ENCODE measurements at places on chromosomes 7 and 10. TPM values are rescaled to one million over a fixed set of nuclear protein-coding genes. Genes with fewer than 3 reads are reported as not detected.

Gene CYP2C19
- not detected for total RNA-seq

Gene CUTC
- 37.2 TPM for total RNA-seq

Gene RNF133
- not detected for total RNA-seq

Gene OR6V1
- total RNA-seq = not detected

Gene MAT1A
- total RNA-seq = not detected

Gene TMED4
- total RNA-seq = 53.4 TPM

Gene AGMO
- total RNA-seq = 0.72 TPM

Gene KIAA1549
- total RNA-seq = 5.7 TPM

Gene PDE6C
- not detected for total RNA-seq

Gene LLCFC1
- total RNA-seq = not detected

Gene SCART1
- 0.47 TPM for total RNA-seq

Gene RBM28
- 54.3 TPM for total RNA-seq

Gene DGKI
- 0.20 TPM for total RNA-seq

Gene SPDYE11
- total RNA-seq = not detected

Gene RALA
- 29.7 TPM for total RNA-seq

Gene NCAPG2
- 31.9 TPM for total RNA-seq

Gene PLPP4
- total RNA-seq = not detected

Gene OPTN
- total RNA-seq = 49.0 TPM

Gene GAD2
- total RNA-seq = not detected

Gene RTKN2
- 0.88 TPM for total RNA-seq

Gene C10orf62
- not detected for total RNA-seq

Gene OPN1SW
- not detected for total RNA-seq

Gene CCL24
- total RNA-seq = not detected

Gene CFTR
- total RNA-seq = 0.06 TPM

Gene CTTNBP2
- 0.53 TPM for total RNA-seq

Gene TEX36
- total RNA-seq = not detected

Gene HECW1
- 12.7 TPM for total RNA-seq

Measured in A549 treated with CORT108297 at 1 μM for 4 hours (cell line).